NCI-H187 treated with DMSO at 0.1 percent for 48 hours (cell line): ENCODE measurements at places on chromosomes 13 and 19.

DNA sequence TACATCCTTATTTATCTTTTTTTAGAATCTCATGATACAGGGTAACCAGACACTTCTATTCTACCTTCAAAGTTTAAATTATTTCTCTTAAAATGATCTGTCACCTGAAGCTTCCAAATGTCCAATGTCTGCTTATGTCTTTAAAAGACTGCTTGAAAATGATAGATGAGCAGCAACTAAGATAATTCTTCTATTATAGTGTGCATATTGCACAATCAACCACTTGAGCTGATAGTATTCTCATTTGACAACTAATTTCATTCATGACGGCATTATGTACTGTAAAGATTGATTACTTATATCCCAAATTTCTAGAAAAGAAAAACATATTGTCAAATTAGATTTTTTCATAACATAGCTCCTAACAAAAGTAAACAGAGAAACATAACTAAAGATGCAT lies 1478.2 kb upstream of the MIR17HG start:
- no peak for DNase-seq

- no peak for DNase-seq
Measured at GRCh38 chr13:35976126-35976525, 155.1 kb downstream of the DCLK1 start.

DNA sequence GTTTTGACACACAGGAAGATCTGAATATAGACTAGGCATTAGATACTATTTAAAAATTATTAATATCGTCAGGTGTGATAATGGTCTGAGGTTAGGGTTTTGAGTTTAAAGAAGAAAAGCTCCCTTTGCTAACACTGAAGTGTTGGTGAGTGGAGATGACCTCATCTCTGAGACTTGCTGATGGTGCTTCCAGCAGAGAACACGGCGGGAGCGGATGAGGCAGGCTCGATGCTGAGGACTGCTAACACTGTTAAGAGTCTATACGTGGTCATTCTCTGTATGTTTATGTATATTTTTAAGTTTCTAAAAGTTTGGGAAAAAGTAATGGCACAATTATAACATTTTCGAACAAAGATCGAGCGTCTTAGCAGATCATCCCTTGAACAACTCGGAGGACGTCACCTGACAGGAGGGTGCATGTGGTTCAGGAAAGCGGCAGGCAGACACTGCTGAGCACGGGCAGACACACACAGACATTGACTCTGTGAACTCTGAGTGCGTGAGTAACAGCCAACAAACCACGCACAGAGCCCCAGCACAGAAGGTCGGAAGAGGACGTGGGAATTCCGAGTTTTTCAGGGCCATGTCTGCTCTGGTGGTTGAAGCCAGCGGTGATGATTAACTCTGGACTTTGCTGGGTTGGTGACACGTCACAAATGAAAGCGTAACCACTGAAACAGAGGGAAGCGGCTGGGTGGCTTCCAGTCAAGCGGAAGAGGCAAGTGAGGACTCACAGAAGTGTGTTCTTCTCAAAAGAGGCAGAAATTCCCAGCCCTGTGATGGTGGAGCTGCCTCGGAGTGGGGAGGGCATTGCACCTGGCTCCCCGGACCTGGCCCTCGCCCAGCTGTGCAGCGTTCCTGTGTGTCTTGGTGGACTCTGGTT lies 91.9 kb upstream of the TEX29 start:
- peak; percentile 41 for DNase-seq

DNA sequence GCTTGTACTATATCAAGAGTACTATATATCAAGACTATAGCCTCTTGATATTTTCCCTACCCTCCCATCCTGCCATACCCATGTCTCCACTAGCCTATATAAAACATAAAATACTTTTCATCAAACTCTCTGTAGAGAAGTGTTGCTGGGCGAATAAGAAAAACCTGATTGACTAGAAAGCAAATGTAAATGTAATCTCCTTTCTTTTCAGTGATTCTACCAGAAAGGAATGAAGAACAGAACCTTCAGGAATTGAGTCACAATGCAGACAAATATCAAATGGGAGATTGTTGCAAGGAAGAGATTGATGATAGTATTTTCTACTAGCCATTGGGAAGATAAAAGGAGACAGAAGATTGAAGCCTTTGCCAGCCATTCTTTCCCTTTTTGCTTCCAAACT lies 89.2 kb downstream of the KCNRG start:
- DNase-seq, result no peak

DNA sequence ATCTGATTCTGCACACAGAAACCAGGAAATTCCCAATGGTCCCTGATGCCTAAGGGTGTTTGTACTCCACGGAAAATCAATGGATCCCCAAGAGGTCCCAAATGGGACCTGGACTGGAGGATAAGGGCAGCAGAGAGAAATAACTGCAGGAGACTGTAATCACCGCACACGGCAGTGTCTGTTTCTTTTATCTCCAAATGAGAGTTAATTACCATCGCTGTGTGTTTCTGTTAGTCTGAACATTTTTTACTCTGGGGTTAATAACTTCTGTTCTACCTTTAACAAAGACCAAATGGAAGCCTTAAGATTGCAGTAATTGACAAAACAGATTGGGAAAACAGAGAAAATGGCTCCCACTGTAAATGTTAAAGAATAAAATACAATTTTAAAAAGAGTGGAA lies 320.9 kb downstream of the DCLK1 start:
- no peak for DNase-seq

GRCh38 chr19:2603334-2603733 lies 99.2 kb downstream of the GNG7 start:
- DNase-seq, result no peak

DNA sequence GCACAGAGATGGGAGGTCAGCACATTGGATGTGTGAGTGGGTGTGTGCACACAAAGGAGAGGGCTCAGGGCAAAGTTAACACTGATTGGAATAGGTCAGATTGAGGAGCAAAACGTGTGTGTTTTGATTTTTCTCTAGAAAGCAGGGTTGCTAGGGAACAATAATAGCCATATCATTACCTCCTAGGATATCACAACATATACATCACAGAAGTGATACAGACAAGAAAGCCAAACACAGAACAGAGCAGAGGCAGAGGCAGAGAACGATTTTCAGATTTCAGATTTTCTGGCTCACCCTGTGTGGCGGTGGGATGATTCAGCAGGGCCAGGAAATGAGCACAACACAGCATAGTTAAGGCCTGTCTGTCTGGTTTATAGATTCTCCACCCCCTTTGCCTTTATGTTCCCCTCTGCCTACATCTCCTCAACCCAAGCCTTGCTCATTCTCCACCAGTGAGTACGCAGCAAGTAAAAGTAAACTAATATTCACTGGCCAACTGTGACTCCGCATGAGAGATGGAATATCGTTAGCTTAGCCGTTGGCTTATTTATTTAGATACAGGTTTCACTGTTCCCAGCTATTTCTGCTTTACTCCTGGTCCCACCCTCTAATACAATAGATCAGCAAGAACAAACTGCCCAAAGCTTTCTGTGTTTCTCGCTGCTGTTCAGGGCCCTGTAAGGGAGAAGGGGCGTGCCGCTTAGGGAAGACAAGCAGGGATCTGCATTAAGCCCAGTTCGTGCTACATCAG lies 182.7 kb upstream of the TSC22D1 start:
- no peak for DNase-seq

- no peak for DNase-seq
Measured at GRCh38 chr19:7926021-7926726, at the start of gene CTXN1. Gene CTXN1, minus strand, starts transcription at chr19:7926135. Its CDS starts 597 bp downstream, at chr19:7925538.

- no peak for DNase-seq
Measured at GRCh38 chr13:60645676-60646075, 248.7 kb downstream of the TDRD3 start.

DNA sequence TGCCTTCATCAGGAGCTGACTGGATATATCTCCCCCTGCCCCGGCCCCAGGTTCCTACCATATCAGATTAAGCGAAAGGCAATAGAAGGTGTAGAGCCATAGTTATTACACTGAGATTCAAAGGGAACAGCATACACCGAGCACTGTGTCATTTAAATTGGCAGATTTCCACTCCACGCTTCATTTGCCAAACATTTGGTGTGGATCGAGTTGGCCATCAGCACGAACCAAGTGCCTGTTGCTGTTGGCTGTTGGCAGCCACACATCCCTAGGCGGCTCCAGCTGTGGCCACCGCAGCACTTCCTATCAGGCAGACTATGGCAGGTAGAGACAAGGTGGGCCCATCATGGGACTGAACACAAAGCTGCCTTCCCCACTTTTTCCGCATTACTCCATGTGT lies 115.8 kb downstream of the CCNA1 start:
- DNase-seq, result no peak

DNA sequence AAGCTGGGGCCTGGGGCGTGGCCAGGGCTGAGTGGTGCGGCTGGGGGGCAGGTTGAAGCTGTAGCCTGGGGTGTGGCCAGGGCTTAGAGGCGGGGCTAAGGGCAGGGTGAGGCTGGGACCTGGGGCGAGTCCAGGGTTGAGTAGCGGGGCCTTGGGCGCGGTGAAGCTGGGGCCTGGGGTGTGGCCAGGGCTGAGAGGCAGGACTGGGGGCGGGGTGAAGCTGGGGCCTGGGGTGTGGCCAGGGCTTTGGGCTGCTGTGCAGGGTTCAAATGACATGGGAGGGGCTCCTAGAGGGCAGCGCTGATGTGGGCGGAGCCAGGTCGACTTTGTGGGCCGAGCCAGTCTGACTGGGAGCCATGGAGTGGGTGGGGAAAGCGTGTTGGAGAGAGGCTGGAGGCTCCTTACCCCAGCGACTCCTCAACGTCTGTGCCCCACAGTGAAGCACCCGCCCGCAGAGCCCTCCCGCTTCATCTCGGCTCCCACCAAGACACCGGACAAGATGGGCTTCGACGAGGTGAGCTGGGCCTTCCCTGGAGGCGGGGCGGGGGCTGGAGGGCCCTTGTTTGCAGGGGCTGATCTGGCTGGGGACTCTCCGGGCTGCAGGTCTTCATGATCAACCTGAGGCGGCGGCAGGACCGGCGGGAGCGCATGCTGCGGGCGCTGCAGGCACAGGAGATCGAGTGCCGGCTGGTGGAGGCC lies 21.5 kb downstream of the COLGALT1 start:
- no peak for DNase-seq

DNA sequence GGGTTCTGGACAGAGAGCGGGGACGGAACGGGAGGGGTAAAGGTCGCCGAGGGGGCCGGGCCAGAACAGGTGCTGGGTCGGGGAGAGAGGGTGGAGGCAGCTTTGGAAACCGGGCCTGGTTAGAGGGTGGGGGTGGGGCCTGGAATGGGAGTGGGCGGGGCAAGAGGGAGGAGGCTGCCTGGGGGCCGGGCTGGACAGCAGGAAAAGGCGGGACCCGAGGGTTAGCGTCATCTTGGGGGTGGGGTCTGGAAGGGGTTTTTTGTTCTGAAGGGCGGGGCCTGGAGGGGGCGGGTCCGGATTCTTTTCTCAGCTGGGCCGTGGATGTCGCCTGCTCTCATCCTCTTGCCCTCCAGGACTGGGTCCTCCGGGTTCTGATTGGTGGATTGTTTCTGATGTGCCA lies 4.3 kb upstream of the ZNF813 start:
- DNase-seq, result no peak

DNA sequence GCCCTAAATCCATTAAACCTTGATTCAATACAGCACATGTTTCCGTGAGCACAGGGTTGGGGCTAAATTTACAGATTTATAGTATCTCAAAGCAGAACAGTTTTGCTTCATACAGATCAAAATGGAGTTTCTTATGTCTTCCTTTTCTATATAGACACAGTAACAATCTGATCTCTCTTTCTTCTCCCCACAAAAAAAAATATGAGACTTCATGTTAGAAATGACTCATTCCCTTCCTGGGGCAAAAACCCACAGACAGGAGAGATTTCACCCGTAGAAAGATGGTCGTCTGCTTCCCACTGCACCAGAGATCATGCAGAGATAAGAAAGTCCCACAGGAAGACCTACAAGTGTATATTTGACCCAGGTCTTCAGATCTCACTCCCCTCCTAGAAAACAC lies 7.7 kb upstream of the ZNF611 start:
- DNase-seq, result no peak

DNA sequence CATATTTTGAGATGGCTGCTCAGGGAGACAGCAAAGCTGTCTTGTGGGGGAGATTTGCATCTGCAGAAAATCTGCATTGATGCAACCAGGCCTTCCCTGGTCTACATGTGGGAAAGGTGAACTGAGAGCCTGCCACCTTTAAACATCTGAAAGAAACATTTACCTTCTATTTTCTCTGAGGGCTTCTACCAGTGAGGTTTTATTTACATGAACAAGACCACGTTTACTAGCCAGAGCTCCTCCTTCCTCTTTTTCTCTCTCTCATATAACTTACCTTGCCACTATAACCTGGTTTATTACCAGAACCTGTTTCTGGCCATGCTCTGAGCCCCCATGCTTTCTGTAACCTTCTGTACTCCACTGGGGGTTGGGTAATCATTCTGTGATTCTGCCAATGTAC lies 14.4 kb upstream of the RUBCNL start:
- no peak for DNase-seq
